ENCODE measurements at places on chromosomes 3 and 15.

DNA sequence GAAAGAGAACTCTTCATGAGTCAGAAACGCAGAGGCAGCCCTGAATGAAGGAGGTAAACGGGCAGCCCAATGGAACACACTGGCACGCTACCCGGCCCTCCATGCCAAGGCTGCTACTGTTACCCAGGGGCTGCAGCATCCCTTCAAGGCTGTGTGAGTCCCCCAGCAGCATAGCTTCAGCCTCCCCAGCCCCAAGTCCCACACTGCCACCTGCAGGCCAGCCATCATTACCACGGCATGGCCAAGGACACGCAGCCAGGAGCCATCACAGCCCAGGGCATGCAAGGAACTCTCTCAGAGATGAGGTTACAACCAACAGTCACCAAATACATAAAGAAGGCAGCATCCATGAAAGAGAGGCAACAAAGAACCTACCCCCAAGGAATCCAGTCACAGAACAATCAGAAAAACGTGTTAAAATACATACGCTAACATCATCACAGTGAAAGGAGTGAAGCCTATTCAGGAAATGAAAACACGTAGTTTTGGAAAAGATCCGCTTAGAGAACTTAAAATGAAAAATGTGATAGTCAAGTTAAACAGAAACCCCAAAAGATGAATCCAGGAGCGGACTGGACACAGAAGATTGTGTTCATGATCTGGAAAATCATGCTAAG is 22.4 kb downstream of the PLA2G4F start:
- peak; percentile 18 for DNase-seq

- DNase-seq, result no peak
These were observed 308.6 kb upstream of the WNT5A start for GRCh38 chr3:55795746-55796145.

DNA sequence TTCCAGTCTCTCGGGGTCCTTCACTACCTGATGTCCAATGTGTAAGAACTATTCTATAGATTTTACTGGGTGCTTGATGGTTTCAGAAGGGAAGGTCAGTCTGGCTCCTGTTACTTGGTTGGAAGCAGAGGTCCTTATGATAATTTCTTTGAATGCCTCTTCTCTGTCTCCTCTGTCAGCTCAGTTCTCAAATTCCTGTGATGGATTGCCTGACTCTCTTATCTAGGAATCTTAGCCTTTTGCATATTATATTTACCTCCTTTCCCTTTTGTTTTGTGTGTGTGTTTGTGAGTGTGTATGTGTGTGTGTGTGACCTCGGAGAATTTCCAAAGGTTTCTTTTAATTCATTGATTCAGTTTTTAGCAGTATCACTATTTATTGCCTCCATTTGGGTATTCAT is 88.2 kb downstream of the ARNT2 start:
- no peak for DNase-seq

DNA sequence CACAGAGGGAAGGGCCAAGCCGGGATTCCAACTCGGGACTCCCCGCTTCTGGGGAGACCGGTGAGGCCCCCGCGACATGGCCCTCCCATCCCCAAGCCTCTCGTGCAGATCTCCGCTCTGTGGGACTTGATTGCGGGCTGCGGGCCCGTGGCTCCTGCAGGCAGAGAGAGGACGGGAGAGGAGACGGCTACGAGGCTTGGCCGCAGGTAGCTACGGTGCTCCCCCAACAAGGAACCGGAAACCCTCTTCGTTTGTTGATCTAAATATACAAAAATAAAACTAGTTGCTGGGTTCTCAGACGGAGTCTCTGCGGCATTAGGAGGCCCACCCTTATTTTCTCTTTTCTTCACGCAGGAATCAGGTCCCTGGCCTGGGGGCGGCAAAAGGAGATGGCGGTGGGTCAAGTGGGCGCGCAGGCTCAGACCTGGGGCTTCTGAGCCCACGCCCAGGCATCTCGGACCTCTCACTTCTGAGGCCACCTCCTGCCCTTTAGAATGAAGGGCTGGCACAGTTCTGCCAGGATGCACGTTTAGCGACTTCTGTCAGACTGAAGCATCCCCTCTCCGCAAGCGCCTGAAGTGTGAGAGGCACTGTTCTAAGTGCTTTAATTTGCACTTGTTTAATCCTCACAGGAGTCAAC is 10.9 kb downstream of the GNB5 start:
- DNase-seq, result peak; percentile 48

DNA sequence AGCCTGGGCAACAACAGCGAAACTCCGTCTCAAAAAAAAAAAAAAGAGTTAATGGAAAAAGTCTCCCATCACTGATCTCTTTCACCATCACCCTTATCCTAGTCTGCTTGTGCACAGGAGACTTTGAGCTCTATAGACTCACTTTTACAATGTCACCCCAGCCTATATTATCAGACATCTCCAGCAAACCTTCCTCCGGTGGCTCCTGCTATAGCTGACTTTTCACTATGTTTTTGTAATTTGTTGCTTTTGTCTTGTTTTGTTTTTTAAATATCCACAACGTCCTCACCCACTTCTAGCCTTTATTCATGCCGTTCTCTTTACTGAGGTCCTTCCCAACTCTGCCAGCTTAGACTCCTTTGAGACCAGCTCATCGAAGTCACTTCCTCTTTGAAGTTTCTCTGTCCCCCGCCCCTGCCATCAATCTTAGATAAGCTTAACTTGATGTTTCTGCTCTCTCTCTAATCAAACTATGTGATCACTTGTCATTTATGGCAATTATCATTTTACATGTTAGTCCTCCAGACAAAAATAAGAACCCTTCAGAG is 82.7 kb upstream of the CHD2 start:
- DNase-seq, result peak; percentile 22

DNA sequence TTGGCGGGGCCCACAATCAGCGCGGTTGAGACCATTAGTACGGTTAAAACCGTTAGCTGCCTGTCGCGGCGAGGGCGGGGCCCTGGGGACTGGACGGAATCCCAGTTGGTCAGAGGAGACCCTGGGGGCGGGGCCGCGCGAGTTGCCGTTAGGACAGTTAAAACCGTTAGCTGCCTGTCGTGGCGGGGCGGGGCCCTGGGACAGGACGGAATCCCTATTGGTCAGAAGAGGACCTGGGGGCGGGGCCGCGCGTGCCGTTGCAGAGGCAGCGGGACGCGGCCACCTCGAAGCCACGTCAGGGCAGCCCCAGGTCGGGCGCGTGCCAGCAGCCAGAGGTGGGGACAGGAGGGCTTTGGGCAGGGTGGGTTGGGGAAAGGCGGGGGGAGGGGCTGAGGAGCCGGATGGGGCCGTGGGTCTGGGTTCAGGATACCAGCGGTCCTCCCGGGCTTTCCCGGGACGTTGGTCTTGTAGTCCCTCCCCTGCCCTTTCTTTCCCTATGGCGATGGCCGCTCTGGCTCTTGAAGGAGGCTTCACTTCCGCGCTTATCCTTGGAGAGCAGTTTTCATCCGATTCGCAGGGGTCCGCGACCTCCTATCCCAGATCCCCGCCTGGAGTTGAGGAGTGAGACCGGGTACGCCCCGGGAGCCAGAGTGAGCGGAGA is 28.0 kb downstream of the KLHDC8B start:
- no peak for DNase-seq

GRCh38 chr3:143604402-143605185 is 243.7 kb downstream of the SLC9A9 start:
- no peak for DNase-seq

DNA sequence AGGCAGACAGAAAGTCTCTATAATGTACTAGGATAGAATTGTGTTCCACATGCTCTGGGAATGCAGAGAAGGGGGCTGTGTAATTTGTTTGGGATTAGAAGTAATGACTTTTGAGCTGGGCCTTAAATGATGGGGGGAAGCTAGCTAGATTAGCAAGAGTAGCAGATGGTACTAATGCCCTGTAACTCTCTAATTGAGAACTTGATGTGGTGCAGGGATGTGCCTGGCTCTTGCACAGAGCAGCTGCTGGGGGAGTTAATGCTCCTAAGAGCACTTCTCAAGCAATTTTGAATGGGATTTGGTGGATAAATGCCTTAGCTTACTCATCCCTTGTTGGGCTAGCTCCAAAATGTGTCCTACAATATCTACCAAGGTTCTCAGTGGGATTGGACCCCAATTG is 12.4 kb upstream of the SYN2 start:
- no peak for DNase-seq

DNA sequence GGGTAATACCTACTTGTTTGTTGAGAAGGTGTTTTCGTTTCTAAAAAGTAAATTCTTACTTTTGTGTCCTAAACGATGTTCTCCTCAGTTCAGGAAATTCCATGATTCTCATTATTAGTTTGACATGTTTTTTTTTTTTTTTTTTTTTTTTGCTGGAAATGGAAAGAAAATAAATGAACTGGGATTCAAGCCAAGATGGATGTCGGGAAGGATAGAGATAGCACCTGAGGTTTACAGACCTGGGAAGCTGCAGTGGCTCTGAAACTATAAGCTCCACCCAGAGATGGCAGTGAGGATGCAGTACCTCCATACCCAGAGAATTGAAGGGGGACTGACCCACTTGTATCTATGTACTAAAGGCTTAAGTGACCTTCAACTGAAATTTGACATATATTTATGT is 334.6 kb upstream of the TGFBR2 start:
- no peak for DNase-seq

DNA sequence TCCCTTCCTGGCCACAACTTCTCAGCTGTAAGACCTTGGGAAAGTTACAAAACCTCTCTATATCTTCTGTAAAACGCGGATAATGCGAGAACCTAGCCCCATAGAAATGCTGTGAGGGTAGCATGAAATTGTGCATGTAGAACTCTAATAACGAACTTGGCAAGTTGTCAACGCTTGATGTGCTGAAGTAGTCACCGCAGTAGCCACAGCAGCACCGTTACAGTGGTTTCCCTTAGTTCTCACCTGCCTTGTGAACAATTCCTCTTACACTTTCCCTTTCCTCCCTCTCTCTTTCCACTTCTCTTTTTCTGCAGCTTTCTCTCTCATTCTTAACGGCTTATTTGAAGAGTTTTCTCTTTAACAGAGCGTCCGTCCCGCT is 447 bp upstream of the SHQ1 start:
- DNase-seq, result peak; percentile 24

DNA sequence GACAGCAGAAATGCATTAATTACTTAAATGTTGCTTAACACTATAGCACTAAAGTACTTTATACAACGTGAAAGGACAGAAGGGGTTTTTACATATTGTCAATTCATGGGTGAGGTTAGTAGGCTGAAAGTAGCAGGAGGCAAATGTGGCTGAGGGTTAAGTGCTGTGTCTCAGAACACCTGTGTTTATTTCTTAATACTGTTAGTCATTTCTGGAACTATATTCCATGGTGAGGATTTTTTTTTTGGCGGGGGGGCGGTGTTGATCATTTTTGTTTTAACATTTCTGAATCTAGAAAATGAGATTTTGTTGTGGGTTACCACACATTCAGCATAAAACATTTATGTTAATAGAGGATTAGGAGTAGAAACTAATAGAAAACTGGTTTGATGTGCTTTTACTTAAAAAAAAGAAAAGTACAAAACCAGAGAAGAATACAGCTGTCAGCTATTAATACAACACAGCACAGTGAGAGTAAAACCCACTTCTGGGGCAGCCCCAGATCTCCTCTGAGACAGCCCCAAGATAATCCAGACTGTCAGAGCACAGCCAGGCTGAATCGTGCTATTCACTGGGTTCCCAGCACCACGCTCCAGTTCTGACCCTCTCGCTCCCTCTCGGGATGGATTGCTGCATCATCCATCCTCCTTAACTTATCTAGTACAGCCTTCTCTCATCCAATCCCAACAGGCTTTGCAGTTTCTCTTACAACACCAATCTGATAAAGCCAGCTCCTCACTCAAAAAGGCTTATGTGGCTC is 307.7 kb downstream of the TUSC7 start:
- no peak for DNase-seq

GRCh38 chr15:73928971-73929627 is 2.8 kb downstream of the LOXL1 start:
- no peak for DNase-seq

GRCh38 chr3:30672959-30673358 is 66.6 kb downstream of the TGFBR2 start:
- no peak for DNase-seq

DNA sequence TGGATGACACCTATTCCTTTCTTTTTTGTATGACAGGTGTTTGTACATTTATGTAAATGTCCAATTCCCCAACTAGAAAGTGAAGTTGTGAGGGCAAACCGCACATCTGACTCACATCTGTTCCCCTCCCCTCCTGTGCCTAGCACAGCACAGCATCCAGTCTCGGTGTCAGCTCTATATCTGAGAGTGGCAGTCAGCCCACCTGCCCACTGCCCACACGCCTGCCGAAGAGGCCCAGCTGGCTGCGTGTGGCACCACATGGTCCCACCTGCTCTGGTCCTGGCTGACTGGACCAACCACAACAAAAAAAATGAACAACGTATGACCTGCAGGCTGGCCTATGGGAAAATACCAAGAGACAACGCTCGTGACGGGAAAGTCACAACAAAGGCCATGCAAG is 62.8 kb downstream of the XXYLT1 start:
- DNase-seq, result no peak

GRCh38 chr3:112132554-112132953 is 494 bp downstream of the GCSAM start:
- DNase-seq, result peak; percentile 13

DNA sequence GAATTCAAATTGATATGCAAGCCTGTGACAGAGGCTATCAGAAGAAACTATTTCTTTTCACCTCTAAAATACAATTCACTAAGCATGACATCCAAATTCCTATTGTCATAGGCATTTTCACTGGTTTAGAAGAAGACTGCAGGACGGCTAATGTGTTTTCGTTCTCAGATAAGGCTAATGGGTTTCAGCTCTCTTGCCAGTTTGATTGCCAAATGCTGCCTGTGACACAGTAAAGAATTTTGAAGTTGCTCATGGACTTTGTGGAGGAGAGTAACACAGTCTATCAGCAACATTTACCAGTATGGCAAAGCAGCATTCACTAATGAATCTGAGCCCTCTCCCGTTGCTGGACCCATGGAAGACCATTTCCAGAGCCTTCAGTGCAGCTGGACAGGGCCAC is 948.1 kb downstream of the FHIT start:
- no peak for DNase-seq

- no peak for DNase-seq
These were observed 32.8 kb downstream of the SLTM start for GRCh38 chr15:58900631-58901030.

- DNase-seq, result no peak
These were observed 26.0 kb downstream of the GOLM2 start for GRCh38 chr15:44314512-44314911.

DNA sequence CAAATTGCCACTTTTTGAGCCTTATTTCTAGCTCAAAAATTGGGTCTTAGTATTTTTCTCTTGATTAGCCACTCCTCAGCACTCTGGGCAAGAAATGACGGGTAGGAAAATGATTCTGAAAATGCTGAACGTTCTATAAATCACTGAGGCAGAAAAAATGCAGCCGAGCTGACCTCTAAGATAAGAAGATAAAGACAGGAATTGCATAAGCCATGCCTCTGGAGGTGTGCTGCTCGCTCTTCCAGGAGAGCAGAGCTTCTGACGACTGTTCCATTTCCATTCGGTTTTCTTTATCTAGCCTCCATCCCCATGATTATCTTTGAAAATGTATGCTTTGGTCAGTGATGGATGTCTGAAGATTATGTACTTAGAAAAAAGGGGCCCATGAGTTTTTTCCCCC is 558.8 kb upstream of the ADAMTS9 start:
- no peak for DNase-seq

- DNase-seq, result no peak
These were observed 59.8 kb downstream of the GLDN start for GRCh38 chr15:51401051-51401780.

Data from CD4-positive, alpha-beta T cell treated with Interleukin-6 at 100 ng/mL for 8 hours (primary cell).